Stimulated activated CD4-positive, alpha-beta T cell treated with anti-CD3 and anti-CD28 coated beads, Interleukin-12 subunit alpha, Interleukin-12 subunit beta, amount 100 ng/mL, for 24 hours (primary cell): ENCODE measurements at places on chromosomes 16 and 17.

DNA sequence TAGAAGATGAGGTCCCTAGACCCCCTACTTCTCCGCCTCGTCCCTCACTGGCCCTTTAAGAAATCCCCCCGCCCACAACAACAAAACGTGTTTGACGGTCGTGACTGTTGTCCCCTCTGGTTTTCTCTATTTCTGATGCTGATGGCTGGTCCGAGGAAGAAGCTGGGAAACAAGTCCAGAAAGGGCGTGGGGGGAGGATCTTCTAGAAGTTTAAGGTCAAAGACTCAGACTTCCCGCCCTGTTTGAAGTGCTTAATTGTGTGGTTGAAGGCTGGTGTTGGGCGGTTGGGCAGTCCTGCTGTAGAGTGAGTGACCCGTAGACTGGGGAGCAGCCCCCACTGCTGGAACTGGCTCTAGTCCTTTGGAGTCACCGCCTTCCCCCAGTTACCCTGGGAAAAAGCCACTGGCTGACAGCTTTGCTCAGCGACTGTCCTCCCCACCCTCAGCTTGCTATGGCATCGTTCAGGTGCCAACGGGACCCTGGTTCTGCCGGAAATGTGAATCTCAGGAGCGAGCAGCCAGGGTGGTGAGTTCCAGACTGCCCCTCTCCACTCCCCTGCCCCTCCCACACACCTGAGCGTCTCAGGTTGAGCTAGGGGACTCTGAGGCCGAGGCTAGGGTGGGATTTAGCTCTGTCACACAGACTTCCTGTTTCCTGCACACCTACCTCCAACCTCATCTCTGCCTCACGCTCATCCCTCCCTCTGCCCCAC lies 1.6 kb downstream of the MLLT6 start:
- peak; percentile 26 for DNase-seq

GRCh38 chr17:81928544-81929252 lies 1.2 kb upstream of the MAFG start:
- no peak for DNase-seq

DNA sequence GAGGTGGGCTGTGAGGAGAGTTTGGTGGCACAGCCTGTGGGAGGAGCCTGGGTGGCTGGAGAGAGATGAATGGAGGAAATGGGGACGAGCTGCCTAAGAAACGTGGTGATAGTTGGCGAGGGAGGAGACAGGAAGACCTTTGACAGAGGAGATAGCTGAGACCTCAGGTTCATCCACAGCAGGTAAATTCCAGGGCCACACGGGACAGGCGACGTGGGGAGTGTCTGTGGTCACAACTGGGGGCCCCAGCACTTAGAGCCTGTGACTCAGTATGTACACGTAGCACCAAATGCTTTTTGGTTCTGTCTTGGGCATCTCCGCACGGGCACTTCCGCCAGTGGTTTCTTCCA lies 7.7 kb downstream of the MINK1 start:
- no peak for DNase-seq

DNA sequence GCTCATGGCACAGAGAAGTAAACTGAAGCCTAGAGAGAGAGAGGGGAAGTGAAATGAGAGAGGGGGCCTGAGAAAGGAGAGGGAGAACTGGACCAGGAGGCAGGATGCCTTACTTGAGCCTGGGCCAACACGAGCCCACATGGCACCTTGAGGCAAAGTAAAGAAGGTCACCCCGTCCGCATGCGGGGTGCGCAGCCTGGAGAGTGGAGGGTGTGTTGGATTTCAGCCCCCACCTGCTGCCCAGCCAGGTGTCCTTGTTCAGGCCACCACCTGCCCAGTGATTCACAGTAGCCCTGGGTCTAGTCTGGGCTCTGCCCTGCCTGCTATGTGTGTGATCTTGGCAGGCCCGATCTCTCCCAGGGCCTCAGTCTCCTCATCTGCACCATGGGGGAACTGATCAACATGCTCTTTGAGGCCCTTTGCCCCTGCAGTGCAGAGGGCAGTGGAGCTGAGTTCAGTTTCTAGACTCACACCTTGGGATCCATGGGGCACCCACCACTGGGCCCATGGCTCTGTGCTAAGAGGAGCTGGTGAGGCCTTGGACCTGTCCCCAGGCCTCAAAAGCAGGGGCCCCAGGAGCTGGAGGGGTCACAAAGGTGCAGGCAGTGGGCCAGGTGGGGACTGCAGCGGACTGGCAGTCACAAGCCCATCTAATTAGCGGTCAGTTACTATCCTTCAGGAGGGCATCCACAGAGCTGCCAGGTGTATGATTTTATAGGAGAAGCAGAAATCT lies 9.8 kb upstream of the DRC7 start:
- no peak for DNase-seq

DNA sequence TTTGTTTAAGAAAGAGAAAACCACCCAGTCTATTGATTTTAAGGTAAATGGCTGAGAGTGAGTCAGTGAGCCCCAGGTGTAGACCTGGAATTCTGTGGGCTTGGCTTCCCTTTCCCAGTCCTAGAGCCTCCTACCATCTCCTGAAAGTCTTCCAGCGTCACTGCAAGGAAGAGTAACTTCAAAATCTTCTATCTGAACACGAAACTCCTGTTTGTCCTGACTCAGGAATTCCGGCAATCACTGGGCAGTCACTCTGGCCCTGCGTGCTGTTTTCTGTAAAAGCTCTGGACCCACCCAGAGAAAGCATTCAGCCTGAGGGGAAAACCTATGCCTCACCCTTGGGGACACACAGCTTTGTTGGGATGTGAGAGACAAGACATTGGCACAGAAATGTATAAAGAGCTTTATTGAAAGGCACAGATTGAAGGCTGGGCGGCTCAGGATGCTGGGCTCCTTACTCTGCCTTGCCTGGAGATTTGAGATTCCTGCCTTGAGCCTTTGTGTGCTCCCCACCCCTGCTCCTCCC lies 15.9 kb downstream of the MINK1 start:
- no peak for DNase-seq

GRCh38 chr17:31061678-31062077 lies 33.1 kb upstream of the NF1 start:
- no peak for DNase-seq

- no peak for DNase-seq
These were observed at the start of gene TMEM132E for GRCh38 chr17:34579017-34579946. Gene TMEM132E, plus strand, starts transcription at chr17:34579582. Its CDS starts 1,495 bp downstream, at chr17:34581077.

DNA sequence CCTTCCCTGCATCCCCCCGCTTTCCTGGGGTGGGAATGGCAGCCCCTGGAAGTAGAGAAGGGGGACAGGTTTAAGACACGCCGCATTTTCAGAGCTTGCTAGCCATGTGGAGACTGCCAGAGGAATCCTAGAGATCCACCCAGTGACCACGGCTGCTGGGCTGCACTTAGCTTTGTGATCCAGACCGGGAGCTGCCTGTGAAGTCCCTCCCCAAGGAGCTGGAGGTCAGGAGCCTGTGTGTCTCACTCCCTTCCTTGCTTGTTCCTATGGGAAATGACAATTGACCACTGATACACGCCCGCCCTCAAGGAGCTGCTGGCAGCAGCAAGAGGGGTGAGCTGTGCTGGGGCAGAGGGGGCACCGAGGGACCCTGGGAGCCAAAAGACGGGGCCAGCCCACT lies 73.7 kb downstream of the SREBF1 start:
- no peak for DNase-seq

DNA sequence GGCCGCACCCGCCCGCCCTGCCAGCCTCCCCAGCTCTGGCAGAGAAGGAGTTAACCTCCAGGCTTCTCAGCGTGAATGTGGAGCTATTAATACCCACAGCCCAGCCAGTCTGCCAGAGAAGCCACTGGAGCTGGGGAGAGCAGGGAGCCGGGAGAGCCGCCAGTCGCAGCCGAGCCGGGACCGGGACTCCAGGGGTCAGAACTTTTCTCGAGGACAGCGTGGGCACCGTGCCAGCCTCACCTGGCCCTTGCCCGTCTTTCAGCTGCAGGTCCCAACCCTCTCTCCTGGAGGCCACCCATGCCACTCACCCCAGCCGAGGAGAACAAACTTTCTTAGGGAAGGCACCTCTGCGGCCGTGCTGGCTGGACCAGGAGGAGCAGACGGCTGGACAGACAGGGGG lies 33.8 kb upstream of the SBK1 start:
- no peak for DNase-seq

DNA sequence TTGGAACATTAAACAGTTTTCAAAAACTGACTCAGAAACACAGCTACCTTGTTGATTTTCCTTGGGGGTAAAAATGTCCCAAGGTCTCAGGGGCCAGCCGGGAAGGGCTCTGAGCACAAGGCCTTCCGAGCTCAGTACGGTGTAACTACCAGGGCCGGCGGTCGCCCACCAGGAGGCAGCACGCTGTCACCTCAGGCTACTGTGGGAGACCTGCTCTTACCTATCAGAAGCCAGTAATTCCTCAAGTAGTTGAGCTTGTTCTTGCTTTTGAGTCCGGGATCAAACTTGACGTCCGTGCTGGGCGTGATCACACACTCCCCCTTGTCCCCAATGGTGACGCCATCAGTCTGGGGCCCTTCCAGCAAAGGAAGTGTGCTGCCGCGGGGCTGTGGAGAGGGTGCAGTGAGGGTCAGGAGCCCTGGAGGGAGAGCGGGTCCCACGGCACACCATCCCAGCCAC lies 43.4 kb upstream of the ICAM2 start:
- peak; percentile 35 for DNase-seq

- no peak for DNase-seq
These were observed 1.4 kb upstream of the LHX1 start for GRCh38 chr17:36935671-36936454.

GRCh38 chr17:64185101-64185500 lies 55.2 kb upstream of the ERN1 start:
- DNase-seq, result no peak

GRCh38 chr17:19546289-19547065 lies 12.8 kb downstream of the SLC47A1 start:
- no peak for DNase-seq

GRCh38 chr17:15384142-15384787 lies 42.9 kb upstream of the TEKT3 start:
- DNase-seq, result no peak

- no peak for DNase-seq
These were observed 1.3 kb upstream of the ACTG1 start for GRCh38 chr17:81513753-81514488.

DNA sequence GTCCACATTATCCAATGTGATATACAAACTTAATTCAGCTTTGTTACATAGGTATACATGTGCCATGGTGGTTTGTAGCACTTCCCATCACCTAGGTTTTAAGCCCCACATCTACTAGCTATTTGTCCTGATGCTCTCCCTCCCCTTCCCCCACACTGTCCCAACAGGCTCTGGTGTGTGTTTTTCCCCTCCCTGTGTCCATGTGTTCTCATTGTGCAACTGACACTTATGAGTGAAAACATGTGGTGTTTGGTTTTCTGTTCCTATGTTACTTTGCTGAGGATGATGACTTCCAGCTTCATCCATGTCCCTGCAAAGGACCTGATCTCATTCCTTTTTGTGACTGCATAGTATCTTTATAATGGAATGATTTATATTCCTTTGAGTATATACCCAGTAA lies 196.7 kb downstream of the CDH11 start:
- DNase-seq, result no peak

DNA sequence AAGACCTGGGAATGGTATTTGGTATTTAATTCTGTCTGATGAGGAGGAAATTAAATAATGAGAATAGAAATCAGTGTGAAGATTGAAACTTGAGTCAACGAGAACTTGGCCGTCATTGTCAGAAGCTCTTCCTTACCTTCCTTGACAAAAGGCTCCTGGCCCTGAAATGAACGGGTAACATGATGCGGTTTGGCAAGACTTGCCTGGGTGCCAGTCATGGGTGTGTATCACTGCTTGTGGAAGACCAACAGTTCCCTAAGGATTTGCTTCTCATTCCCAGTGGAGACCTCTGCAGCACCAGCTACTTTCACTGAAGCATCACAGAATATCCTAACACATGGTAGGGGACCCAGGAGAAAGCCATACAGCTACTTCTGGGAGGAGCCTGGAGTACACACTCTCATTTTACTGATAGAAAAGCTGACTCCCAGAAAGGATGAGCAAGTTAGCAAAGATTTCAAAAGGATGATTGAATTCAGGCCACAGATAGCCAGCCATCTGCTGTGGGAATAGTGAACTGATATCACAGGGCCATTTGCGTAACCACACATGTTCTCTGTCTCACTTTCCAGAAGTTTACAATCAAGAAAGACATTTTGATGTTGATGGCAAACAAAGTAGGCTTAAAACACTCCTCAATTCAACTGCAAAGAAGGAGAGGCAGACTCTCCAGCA lies 258.1 kb upstream of the SALL1 start:
- DNase-seq, result no peak

DNA sequence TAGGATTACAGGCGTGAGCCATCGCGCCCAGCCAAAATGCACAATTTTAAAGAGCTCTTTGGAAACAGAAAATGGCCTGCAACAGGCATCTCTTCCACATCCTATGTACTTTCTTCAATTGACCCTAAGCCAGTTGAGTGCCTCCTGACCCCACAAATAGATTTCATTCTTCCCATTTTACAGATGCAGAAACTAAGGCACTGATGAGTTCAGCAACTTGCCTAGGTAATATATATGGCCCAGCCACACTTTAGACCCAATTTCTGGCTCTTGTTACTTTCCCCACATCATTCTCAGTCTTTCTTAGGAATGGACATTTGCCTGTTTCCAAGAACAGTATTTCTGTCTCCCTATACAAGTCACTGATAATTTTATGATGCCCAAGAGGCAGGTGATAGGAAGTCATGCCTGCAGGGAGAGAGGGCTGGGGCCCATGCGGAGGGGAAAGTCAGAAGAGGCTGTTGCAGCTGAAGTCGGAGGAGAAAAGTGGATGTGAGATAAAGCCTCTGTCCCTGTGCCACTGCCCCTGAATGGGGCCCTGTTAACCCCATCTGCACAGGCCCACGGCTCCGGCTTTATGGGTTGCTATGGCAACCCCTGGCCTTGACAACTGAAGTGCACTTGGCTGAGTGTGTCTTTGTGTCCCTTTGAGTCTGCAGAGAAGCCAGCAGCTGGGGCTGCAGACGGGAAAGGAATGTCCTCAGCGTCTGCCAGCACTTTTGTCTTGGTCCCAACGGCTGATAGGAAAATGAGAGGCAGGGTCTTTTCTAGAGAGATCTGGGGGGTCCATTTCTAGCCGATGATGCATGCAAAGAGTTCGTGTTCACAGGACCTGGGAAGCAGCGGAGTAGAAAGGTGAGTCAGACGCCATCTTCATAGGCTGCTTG lies 45.9 kb downstream of the ABAT start:
- DNase-seq, result no peak

DNA sequence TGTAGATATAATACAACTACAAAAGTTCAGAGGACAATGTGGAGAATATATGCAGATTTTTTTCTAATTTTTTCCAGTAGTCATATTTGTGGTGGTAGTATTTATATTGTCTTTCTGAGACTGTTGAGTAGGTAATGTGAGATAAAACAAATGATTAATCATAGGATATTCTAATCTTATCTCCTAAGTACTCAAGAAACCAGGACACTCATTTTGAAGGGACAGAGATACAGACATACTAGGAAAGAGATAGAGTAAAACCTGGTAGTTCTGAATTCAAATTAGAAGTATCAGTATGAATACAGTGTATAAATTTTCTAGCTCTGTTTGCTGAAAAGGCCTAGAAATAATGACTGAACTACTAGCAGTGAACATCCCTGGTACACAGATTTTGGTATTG lies 141.7 kb upstream of the ASIC2 start:
- DNase-seq, result no peak
